ENCODE measurements at places on chromosomes 5 and 9.

- DNase-seq = no peak
Observed at GRCh38 chr5:170638454-170639220, 134.8 kb downstream of the KCNIP1 start.

DNA sequence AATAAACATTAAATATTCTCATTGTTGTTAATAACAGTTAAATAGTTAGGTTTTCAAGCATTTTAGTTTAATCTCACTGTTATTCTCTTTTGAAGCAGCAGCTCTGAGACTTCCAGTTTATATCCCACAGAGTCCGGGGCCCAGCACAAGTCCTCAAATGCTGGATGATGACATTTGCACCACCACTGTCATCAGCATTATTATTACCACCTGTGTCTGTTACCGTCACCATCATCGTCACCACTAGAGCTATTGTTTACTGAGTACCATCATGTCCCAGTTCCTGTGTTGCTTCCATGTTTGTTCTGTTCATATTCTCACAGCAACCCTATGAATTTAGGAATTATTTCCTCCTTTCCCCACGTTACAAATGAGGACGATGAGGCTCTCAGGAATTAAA lies 169.2 kb upstream of the NR3C1 start:
- no peak for DNase-seq

GRCh38 chr9:126055381-126055985 lies 271.1 kb upstream of the MVB12B start:
- DNase-seq = no peak

DNA sequence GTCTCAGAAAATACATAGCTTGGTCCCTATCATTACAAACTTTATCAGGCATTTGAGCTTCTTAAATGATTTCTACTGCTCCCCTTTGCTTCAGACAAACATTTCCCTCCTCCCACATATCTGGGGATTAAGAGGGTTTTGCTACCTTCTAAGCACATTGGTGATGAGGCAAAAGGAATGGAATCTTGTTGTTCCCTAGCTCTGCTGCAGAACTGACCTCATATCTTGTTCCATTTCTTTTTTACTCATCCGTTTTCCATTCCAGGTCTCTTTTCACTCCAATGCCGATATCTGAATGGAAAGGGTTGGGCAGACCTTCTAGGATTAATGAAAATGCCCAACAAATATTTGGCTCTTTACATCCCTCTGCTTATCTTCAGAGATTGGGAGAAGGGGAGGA lies 444.6 kb downstream of the ZNF608 start:
- DNase-seq = no peak

DNA sequence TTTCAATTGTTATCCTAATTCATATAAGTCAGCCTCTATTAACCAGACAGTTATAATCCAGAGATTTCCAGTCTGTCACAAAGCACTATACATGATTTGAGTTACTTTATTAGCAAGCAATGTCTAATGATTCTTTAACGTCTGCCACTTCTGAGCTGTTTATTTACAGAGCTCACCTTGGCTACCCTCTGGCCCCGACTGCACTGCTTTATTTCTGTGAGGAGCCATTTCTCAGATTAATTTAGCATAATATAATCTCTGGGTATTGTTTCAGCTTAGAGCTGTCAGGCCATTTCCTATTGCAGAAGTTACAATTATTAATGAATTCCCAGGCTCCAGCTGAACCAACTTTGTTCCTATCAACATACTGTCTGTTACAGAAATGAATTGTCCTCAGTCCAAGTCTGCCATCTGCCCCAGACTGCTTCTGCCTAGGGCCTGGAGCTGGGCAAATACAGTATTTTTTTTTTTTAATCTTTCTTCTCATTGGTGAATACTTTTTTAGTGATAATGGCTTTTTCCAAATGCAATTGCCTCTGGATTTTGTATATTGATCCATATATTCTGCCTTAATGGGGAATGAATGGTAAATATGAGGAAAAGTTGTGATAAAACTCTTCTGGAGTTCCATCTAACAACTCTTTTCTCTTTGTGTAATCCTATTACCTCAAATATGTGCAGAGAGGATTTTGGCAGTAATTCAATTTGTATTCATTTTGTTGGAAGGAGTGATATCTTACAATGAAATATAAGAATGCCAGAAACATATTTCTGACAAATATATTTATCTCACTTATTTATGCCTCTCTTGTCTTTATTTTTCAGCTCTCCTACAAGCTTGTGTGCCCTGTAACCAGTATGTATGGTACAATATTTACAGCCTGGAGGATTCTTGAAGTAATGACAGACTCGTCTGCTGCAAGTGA lies 104.7 kb downstream of the FOCAD start:
- DNase-seq = no peak

DNA sequence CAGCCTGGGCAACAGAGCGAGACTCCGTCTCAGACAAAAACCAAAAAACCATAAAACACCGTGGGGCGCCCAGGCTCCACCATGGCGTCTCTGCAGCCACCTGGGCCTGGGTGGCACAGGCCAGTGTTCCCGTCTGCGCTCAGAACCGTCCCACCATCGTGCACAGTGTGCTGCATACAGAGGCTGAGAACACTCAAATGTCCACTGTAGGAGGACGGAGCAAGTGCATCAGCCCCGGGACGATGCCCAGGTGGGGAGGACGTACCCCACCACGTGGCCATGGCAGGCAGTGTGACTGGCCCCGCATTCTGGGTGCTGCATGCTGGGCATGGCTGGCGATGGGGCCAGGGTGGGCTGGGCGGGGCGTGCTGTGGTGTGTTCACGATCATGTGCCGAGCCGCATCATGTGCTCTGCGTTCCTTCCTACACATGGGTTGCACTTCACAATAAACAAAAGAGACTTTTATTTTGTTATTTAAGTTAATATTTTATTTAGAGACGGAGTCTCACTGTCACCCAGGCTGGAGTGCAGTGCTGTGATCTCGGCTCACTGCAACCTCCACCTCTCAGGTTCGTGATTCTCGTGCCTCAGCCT lies 37.8 kb downstream of the EXD3 start:
- no peak for DNase-seq

DNA sequence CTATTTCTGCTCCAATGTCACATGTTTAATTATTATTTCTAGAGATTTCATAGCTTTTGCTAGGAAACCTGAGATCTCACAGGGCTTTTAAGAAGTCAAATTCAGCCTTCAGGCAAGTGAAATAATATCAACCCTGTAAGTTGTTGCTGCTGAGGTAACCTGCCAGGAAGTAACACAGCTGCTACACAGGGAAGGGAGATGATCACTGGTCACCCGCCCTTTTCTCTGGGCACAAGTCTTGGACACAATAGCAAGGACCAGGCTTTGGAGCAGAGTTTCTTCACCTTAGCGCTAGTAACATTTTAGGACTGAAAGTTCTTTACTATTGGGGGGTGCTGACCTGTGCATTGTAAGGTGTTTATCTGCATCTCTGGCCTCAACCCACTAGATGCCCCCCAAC lies 50.1 kb downstream of the PTTG1 start:
- no peak for DNase-seq

All from NCI-H2107 (cell line).